ENCODE measurements at places on chromosomes 1 and 21.

GRCh38 chr1:201938440-201939035 lies 7.8 kb downstream of the LMOD1 start:
- DNase-seq: no peak

DNA sequence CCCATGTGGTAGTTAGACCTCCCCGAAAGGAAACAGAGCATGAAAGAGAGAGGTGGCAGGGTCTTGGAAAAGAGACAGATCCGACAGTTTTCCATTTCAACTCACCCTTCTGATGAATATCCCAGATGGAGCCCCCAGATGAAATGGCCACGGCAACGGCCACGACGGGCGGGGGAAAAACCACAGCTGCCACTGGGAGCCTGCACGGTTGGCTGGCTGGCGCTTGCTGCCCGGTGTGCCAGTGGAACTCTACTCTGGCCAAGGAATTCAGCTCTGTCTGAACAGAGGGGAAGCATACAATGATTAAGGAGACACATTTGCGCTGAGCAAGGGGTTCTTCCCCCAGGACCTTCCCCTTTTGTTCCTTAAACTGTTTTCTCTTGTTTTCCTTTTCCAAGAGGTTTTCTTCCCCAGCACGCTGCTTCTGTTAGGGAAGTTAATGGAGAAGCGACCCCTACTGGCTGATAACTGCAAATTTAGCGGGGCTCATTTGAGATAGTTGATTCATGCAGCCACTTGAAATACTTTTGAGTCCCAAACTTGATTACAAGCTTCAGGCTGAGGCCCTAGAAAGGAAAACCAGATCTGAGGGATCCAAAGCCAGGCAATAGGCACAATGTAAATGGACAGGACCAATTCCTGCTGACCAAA lies 1122.5 kb downstream of the NCAM2 start:
- DNase-seq: no peak

DNA sequence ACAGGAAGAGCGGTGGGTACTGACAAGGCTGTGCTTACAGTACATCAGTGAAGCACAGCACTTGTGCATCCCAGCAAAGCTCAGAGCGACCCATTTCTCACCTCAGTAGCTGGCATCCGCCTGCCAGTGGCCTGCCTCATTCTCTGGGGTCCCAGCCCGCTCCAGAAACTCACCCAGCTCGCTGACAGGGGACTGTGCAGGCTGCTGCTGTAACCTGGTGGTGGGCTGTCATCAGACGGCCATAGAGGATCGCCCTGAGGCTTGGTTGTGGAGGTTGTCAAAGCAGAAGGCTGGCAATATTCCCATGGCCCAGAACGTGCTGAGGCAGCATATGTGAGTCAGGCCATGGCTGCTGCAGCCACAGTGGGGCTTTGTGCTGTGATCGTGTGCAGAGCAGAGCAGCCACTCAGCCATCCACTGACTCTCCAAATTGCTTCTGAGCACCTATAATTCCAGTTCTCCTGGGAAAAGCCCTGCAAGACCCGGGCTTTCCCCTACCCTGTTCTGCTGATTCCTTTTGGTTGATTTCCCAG lies 13.6 kb upstream of the GPR137B start:
- no peak for DNase-seq

DNA sequence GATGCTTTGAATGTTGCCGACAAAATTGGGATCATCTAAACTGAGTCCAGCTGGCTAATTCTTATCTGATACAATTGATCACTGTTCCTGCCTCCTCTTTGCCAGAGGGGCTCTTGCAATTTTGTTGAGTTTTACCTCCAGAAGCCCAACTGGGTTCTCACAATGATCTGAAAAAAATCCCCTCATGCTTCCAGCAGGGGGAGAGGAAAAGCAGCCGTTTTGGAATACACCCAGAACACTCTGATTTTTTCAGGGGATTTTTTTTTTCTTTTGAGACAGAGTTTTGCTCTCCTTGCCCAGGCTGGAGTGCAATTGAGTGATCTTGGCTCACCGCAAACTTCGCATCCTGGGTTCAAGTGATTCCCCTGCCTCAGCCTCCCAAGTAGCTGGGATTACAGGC lies 13.9 kb upstream of the RERE start:
- no peak for DNase-seq

DNA sequence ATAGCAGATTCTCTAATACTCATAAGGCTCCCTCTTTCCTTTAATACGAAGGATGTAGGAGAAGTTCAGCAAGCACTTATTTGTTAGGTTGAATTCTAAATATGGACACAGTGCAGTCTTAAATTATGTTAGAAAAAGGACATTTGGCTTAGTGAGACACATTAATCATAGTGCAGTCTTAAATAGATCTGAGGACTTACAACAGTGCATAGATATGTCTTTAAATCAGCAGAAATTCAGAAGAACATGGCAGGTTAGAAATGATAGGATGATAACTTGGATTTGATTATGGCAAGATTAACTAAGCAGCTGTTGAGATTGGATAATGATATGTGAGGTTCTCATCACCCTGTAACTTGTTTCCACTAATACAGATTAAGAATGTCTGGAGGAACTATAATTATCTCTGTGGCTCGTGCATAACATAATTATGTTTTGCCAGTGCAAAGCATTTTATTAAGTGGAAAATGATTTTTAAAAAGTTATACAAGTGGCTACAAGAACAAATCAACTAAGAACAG lies 485.9 kb downstream of the USP25 start:
- no peak for DNase-seq

- DNase-seq: no peak
Measured at GRCh38 chr1:86155051-86155806, 1.3 kb downstream of the COL24A1 start.

- no peak for DNase-seq
Measured at GRCh38 chr1:33338440-33339211, 17.7 kb upstream of the A3GALT2 start.

DNA sequence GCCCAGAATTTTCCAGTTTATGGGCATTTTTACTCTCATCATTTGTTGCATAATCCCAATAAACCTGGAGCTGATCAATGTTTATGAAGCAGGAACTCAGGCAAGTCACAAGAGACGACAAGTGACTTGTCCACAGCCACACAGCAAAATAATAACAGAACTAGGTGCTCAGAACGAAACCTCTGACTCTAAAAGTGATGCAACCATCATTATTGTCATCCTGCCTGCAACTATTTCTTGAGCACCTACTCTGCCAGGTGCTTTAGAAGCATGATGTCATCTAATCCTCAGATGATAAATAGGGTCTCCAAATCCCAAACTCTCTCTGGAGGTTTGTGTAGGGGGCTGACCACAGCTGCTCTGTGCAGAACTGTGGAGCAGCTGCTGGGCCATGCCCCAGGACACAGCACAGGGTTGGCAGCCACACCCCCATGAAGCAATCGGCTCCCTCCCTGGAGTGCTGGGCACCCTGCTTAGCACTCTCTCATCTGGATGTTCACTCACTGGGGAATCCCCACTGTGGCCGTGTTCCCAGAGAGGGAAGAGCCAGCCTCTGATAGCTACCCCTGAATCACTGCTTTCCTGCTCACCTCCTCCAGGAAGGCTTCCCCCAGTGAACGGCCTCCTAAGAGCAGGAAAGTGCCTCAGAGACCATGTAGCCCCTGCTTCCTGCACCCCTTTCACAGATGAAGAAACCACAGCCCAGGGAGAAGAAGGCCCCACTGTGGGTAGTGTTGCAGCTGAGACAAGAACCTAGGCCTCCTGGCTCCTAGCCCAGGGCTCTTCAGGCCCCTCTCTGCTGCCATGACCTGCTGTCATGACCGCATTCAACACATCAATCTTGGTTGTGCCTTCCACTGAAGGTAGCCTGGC lies 2.1 kb downstream of the TTC22 start:
- DNase-seq: no peak

DNA sequence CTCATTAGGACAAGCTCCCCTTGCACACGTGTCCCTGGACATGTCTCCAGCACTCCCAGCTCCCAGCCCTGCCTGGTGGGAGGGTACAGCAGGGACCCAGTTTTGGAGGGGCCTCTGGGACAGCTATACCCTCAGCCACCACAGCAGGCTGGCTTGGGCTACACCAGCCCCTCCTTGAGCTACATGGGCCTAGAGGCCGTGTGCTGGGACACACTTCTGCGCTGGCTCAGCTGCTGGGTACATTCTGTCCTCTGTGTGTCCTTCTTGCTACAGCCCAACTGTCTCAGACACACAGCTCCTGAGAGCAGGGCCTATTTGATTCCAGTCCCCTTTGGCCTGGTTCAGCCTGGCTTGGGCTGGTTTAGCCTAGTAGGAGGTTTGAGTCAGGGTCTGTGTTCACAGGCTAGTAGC lies 26.7 kb downstream of the DMAP1 start:
- DNase-seq: no peak

- DNase-seq: no peak
Measured at GRCh38 chr1:189369612-189370011, 1108.1 kb downstream of the BRINP3 start.

DNA sequence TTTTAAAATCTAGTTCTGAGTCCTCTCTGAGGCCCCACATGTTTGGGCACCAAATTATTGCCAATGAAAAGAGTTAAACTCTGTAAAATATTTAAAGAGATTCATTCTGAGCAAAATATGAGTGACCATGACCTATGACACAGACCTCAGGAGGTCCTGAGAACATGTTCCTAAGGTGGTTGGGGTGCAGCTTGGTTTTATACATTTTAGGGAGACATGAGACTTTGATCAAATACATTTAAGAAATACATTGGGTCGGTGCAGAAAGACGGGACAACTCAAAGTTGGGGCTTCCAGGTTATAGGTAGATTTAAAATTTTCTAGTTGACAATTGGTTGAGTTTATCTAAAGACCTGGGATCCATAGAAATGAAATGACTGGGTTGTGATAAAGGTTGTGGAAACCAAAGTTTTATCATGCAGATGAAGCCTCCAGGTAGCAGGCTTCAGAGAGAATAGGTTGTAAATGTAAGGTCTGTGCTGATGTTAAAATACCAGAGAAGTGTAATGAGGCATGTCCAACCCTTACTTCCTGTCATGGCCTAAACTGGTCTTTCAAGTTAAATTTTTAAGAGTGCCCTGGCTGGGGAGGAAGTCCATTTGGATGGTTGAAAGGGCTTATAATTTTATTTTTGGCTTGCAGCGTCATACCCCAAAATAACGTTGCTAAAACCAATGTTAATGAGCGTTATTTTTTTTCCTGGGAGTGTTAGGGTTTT lies 274.9 kb downstream of the NUF2 start:
- no peak for DNase-seq

GRCh38 chr1:46535063-46535462 lies 16.4 kb downstream of the KNCN start:
- no peak for DNase-seq

DNA sequence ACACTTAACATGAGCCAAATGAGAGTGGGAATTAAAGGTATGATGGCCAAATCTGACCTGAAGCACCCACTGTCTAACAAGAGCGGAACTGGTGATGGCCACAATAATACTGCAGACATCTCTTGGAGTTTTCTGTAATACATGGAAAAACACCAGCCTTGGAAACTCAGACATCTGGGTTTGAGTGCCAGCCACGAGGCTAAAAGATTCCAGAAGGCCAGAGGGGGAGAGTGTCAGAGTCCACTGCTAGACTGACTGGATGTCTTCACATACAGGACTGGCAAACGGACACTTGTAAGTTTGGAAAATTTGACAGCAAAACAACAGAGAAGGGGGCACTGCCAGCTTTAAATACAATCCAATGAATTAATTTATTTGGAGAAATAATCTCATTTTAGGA lies 175.1 kb downstream of the ADSS2 start:
- DNase-seq: no peak

DNA sequence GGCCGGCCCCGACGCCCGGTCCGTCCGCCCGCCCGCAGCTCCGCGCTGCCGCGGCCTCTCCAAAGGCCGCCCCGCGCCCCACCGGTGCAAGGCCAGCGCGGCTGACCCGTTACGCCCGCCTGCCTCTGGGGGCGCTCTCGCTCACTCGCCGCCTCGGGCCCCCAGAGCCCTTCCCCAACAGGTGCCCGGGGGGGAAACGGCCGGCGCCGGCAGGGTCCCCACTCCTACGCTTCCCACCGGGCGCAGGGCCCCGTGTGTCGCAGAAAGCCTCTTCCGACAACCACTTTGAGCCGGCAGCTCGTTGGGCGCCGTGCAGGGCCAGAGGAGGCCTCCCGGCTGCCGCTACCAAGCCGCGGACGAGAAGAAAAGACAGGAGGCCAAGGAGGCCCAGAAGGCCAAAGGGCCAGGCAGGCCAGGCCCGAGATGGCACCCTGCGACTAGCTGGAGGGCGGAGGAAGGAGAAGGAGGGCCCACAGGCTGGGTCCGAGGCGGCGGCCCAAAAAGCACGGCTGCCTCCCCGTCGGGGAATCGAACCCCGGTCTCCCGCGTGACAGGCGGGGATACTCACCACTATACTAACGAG lies 64.9 kb upstream of the FCGR2A start:
- peak; percentile 23 for DNase-seq

- DNase-seq: no peak
Measured at GRCh38 chr1:8789314-8790214, 27.9 kb downstream of the RERE start.

DNA sequence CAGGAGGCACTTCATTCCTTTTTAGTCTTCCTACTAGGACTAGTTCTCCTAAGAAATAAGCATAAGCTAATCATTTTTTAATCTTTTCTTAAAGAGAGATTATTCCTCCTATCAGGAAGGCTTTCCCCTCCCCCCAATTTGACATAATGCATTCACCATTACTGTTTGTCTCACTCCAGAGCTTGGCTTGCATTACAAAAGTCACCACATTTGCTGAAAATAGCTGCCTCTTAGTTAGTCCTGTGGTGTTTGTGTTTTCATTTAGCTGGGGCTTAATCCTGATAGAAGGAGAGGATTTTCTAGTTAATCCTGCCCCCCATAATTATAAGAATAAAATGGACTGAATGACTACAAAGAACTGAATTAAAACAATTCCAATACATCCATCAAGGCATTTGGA lies 307.1 kb upstream of the RRP15 start:
- DNase-seq: no peak

DNA sequence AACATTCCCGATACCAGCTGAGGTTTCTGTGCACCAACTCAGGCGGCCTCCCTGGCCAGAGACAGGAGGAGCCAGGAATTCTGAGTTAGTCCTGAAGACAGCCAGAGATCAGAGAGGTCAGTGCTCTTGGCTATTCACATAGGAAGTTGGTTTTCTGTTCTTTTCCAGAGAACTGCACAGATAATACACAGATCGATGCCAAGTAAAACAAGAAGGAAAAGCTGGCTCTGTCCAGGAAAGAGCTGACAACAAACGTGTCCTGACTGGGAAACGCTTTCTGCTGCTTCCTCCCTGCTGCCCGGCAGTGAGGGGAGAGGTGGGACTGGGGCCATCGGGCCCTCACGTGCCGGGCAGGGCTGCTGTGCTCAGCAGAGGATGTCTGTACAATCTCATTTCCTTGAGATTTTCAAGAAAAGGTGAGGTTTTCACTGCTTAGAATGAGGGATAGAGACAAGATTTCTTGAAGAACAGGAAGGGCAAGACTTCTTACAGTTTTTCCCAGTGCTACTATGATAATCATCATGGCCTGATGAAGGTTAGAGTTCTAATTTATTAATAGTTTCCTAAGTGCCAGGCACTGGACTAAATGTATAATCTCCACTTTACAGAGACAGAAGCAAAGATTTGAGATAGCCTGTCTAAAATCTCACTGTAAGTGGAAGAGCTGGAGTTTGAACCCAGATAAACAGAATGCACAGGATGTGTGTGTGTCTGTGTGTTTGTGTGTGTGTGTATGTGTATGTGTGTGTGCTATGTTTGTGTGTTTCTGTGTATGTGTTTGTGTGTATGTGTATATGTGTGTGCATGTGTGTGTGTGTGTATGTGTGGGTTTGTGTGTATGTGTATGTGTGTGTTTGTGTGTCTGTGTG lies 211.0 kb upstream of the RAB4A start:
- DNase-seq: no peak
